HCT116 (cell line): ENCODE measurements at places on chromosomes 11 and 22. TPM values are rescaled to one million over a fixed set of nuclear protein-coding genes. Genes with fewer than 3 reads are reported as not detected.

SCGB2A2 gene
- not detected for total RNA-seq

NUCB2 gene
- 40.6 TPM for total RNA-seq

KCNQ1 gene
- total RNA-seq, result 10.7 TPM

SULT4A1 gene
- 8.4 TPM for total RNA-seq

SH3BP1 gene
- 48.4 TPM for total RNA-seq

PGA5 gene
- total RNA-seq, result not detected

GUCY1A2 gene
- 0.10 TPM for total RNA-seq

TUB gene
- total RNA-seq, result 0.02 TPM

MYBPC3 gene
- total RNA-seq, result 0.25 TPM

DEFB131B gene
- total RNA-seq, result not detected

SCGB1C1 gene
- total RNA-seq, result not detected

SIDT2 gene
- 37.0 TPM for total RNA-seq

- H3K27me3 ChIP-seq, result no peaks in the 10 kb centered on the region
- H3K27ac ChIP-seq, result no peak overlapping the region
- H3K4me1 ChIP-seq, result no peaks in the 10 kb centered on the region
Measured at GRCh38 chr11:76610871-76611475, 59.6 kb downstream of the LRRC32 start.

- no peaks in the 10 kb centered on the region for H3K36me3 ChIP-seq
- DNase-seq, result no peak
- H3K27ac ChIP-seq, result no peak overlapping the region
- H3K4me1 ChIP-seq, result peaks cover 13% of the 10 kb centered on the region
- H3K27me3 ChIP-seq, result no peaks in the 10 kb centered on the region
Measured at GRCh38 chr11:94784884-94785283, 16.7 kb downstream of the AMOTL1 start.

- no peaks in the 10 kb centered on the region for H3K4me1 ChIP-seq
- no peak overlapping the region for H3K27ac ChIP-seq
- H3K36me3 ChIP-seq, result no peaks in the 10 kb centered on the region
- no peak overlapping the region for H3K4me3 ChIP-seq
Measured at GRCh38 chr11:22343371-22344032, 5.3 kb downstream of the SLC17A6 start.

- H3K27ac ChIP-seq, result no peak overlapping the region
- peaks cover 3% of the 10 kb centered on the region for H3K36me3 ChIP-seq
- peaks cover 15% of the 10 kb centered on the region for H3K4me1 ChIP-seq
- DNase-seq, result no peak
- H3K4me3 ChIP-seq, result no peak overlapping the region
- no peaks in the 10 kb centered on the region for H3K27me3 ChIP-seq
Measured at GRCh38 chr11:108670451-108670850, 5.6 kb downstream of the DDX10 start.

DNA sequence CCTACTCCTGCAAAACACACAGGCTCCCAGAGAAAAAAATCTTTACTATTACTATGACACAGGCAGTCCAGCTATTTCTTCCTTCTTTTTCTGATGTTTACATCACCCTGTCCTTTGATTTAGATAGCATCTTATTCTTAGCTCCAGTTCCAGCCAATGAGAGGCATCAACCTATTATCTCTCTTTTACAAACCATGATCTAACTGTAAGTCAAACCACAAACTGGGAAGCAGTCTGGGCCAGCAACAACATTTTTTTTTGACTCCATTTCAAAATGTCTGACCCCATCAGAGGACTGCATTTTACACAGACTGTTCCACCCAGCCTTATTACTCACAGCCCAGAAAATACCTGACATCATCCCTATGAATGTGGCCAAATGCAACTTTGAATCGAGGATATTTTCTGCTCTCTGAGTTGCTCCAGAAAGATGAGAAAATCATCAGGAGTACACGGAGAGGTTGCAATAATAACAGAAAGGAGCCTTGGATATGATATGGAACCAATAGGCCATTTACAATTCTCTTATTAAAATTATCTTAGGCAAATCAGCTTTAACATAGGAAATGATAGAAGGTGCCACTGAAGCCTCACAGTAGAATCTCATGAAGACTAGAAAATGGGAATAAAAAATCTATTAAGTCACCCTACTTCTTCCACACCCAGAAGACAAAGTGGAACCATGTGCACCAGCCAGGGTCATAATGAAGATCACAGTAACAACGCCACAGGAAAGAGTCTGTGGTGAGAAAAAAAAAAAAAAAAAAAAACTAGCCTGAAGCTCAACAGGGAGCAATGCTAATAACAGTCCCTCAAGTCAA, 21.2 kb downstream of the TBRG1 start:
- no peak overlapping the region for H3K27ac ChIP-seq
- H3K4me3 ChIP-seq, result no peak overlapping the region
- no peak for DNase-seq
- H3K4me1 ChIP-seq, result peaks cover 7% of the 10 kb centered on the region; the same call in 1 of the 2 replicates

DNA sequence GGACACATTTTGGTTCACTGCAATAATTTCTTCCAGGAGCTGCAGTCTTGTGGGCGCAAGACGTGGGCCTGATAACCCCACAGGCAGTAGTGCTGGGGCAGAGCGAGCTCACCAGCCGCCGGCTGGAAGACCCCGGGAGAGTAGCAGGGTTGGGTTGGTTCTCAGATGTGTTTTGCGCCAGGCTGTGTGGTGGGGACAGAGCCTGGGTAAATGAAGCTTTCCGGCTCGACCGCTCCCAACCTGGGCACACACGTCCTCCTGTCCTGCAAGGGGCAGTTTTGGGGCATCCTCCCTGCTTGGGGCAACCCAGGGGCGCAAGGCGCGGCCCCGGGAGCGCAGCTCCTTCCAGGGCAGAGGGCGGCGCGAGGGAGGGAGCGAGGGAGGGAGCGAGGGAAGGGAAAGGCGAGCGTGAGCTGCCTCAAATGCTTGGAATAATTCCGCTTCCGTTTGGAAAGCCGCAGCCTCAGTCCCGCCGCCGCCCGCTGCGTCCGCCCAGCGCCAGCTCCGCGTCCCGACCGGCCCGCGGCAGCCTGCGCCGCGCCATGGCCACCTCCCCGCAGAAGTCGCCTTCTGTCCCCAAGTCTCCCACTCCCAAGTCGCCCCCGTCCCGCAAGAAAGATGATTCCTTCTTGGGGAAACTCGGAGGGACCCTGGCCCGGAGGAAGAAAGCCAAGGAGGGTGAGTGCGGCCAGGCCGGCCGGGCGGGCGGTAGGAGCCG, at the start of gene PARVA:
Gene PARVA (plus strand): TSS at position 466 of the 718 bp plus-strand sequence. CDS start 77 bp downstream, at position 543.
- DNase-seq, result peak; percentile 15
- H3K4me1 ChIP-seq, result peaks cover 4% of the 10 kb centered on the region; the same call in 1 of the 2 replicates
- H3K27me3 ChIP-seq, result no peaks in the 10 kb centered on the region
- H3K36me3 ChIP-seq, result no peaks in the 10 kb centered on the region
- peak within 1 kb of the TSS; percentile 85 for H3K27ac ChIP-seq

DNA sequence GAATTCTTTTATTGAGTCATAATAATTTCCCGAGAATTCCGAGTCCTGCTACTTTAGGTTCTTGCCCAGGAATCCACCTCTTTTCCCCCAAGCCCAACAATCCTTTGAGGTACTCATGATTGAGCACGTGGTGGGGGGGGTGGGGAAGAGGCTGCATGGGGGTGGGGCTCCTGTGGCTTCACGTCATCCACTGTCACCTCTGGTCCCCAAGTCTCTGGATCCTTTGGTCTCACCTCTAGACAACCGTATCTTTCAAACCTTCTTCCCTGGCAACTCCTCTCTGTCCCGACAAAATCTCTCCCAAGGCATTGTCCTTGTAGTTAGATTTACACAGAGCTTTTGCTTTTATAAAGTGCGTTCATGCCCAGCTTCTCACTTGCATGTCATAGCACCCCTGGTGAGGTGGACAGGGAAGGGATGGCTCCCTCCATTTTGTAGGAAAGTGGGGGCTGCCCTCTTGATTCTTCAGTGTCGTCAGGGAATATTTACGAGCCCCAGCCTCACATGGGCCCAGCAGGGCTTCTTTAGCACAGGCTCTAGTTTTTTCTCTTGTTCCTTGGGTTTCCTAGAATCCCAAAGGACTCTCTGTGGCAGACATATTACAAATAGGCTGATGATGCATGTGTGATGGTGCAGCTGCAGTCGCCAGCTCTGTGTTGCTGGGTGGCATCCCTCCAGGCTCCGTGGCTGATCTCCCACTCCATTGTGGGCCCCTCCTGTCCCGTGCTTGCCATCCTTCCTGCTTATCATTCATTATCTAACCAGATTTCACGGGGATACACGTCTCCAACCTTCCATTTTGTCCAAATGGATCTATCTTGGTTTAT, 8.4 kb downstream of the UCP3 start:
- H3K36me3 ChIP-seq, result no peaks in the 10 kb centered on the region
- H3K4me3 ChIP-seq, result no peak overlapping the region
- H3K4me1 ChIP-seq, result no peaks in the 10 kb centered on the region

- peaks cover 10% of the 10 kb centered on the region for H3K4me1 ChIP-seq
Measured at GRCh38 chr11:6395470-6396060, 5.3 kb downstream of the SMPD1 start.

DNA sequence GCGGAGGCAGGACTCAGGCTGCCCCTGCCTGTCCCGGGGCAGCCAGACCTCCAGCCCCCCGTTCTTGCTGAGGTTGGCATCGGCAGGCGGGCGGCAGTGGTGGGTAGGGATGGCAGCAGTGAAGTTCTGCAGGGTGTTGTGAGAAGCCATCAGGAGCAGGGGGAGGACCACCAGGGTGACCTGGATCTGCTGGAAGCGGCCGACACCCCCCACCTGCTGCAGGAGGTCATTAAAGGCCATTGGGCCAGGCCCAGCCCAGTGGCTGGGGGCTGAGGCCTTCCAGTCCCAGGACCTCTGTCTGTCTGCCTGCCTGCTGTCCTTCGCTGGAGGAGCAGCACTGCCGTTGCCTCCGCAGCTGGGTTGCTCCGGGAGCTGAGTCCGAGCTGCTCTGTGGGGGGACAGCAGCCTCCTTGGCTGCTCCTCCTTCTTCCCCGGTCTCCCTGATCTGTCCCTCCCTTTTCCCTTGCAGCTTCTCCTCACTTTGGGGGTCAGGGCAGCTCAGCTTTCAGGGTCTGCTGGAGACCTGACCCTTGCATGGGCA, at the start of gene SLC22A6:
Gene SLC22A6 (minus strand): TSS at position 517 of the 541 bp plus-strand sequence. CDS start 277 bp downstream, at position 240.
- peaks cover 9% of the 10 kb centered on the region for H3K27me3 ChIP-seq
- no peak within 1 kb of the TSS for H3K4me3 ChIP-seq
- no peaks in the 10 kb centered on the region for H3K4me1 ChIP-seq
- no peak for DNase-seq
- no peaks in the 10 kb centered on the region for H3K36me3 ChIP-seq

- DNase-seq, result no peak
- H3K4me1 ChIP-seq, result peaks cover 64% of the 10 kb centered on the region
- 0 out of 2 replicates have a peak, but pooled peaks cover 2% of the 10 kb centered on the region for H3K36me3 ChIP-seq
- H3K27ac ChIP-seq, result peak overlapping the region; percentile 33; the same call in 1 of the 2 replicates
- H3K4me3 ChIP-seq, result no peak overlapping the region
Measured at GRCh38 chr11:74633406-74634393, 41.3 kb downstream of the POLD3 start.

DNA sequence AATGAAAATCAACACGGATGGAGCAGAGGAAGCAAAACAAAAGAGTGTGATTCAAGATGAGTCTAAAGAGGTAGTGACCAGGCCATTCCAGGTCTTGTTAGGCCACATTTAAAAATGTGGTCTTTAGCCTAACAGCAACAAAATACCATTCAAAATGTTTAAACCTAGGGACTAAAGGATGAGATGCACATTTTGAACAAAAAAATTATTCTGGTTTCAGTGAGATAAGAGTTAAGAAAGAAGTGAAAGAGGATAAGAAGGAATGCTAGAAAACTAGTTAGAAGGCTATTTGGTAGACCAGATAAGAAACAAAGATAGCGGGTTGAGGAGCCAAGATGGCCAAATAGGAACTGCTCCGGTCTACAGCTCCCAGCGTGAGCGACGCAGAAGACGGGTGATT, 85.2 kb downstream of the CWF19L2 start:
- no peaks in the 10 kb centered on the region for H3K27me3 ChIP-seq
- no peak overlapping the region for H3K27ac ChIP-seq
- DNase-seq, result no peak
- no peaks in the 10 kb centered on the region for H3K4me1 ChIP-seq
- no peak overlapping the region for H3K4me3 ChIP-seq
- H3K36me3 ChIP-seq, result no peaks in the 10 kb centered on the region

DNA sequence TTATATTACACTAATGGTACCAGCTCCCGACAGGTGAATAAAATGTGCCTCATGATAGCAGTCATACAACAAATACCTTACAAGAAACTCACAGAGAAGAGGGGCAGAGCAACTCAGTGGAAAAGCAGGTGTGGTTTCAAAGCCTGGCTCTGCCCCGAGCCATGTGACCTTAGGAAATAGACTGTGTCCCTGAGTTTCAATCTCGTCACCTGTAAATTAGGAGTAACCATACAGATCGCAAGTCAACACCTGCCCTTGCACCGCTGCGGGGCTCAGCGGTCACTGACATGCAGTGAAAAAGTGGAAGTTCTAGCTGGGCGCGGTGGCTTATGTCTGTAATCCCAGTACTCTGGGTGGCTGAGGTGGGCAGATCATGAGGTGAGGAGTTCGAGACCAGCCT, 11.9 kb upstream of the MRTFA start:
- H3K4me3 ChIP-seq, result no peak overlapping the region
- H3K27me3 ChIP-seq, result no peaks in the 10 kb centered on the region
- peaks cover 11% of the 10 kb centered on the region for H3K4me1 ChIP-seq
- DNase-seq, result no peak
- H3K36me3 ChIP-seq, result no peaks in the 10 kb centered on the region
- no peak overlapping the region for H3K27ac ChIP-seq

DNA sequence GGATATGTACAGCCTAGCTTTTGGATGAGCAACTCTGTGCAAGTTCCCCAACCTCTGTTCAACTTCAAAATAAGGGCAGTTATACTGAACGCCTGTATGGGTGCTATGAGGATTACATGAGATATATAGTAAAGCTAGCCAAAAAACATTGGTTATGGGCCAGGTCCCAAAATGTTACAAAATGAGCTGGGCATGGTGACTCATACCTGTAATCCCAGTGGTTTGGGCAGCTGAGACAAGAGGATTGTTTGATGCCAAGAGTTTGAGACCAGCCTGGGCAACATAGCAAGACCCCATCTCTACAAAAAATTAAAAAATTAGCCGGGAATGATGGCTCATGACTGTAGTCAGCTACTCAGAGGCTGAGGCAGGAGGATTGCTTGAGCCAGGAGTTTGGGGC, 118.4 kb downstream of the TEAD1 start:
- no peaks in the 10 kb centered on the region for H3K27me3 ChIP-seq
- H3K27ac ChIP-seq, result no peak overlapping the region
- no peak for DNase-seq
- H3K36me3 ChIP-seq, result no peaks in the 10 kb centered on the region
- peaks cover 32% of the 10 kb centered on the region for H3K4me1 ChIP-seq

GRCh38 chr22:39253435-39254070, 8.8 kb upstream of the PDGFB start:
- H3K36me3 ChIP-seq, result no peaks in the 10 kb centered on the region
- peak overlapping the region; percentile 30 for H3K4me3 ChIP-seq
- peaks cover 57% of the 10 kb centered on the region for H3K4me1 ChIP-seq
- peak; percentile 73 for DNase-seq

- no peaks in the 10 kb centered on the region for H3K27me3 ChIP-seq
- H3K36me3 ChIP-seq, result no peaks in the 10 kb centered on the region
- H3K4me1 ChIP-seq, result peaks cover 24% of the 10 kb centered on the region
- H3K4me3 ChIP-seq, result no peak overlapping the region
Measured at GRCh38 chr22:37994049-37994448, 9.7 kb upstream of the SOX10 start.

GRCh38 chr11:12525466-12526055, 148.2 kb downstream of the PARVA start:
- H3K36me3 ChIP-seq, result no peaks in the 10 kb centered on the region
- no peaks in the 10 kb centered on the region for H3K27me3 ChIP-seq
- DNase-seq, result no peak
